Fibroblast of skin of scalp (primary cell): ENCODE measurements at places on chromosomes 6 and 20.

- DNase-seq = no peak
These were observed 41.9 kb downstream of the ELOVL5 start for GRCh38 chr6:53306819-53307347.

GRCh38 chr20:3744806-3745685, 12.6 kb downstream of the HSPA12B start:
- no peak for DNase-seq

- DNase-seq = no peak
These were observed 101.9 kb downstream of the NFATC2 start for GRCh38 chr20:51440589-51440988.

DNA sequence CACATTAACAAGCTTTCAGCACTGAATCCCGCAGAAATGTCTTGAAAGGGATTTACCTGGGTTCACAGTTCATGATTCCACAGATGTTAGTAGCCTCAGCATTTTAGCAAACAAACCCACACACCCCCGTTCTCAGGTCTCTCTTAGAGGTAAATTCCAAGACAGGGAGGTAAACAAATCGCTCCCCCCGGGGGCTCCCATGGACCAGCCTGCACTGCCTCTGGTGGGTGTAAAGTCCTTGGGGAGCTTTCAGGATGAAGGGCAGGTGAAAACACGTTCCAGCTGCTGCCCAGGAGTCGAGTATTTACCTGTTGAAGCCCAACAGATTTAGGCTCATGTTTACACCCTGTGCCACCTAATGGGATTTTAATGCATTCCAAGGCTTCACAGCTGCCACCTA, 187.0 kb upstream of the FOXQ1 start:
- no peak for DNase-seq

- DNase-seq = no peak
These were observed 138.0 kb upstream of the RREB1 start for GRCh38 chr6:6969761-6970223.

DNA sequence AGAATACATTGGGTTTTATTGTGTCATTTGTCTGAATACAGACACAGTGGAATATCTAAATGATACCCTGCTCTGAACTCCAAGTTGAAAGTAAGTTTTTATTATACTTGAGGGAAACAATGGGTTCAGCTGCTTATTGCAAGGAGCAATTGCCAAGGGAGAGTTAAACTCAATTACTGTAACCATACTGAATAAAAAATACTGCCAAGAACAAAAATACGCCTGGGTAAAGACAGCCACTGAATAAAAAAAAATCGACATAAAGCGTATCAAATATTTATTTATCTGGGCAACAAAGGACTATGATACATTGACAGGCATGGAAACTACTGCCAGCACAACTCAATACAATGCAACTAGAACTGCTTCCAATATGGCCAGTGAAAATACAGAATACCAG, 18.1 kb downstream of the TFAP2A start:
- DNase-seq = no peak

- no peak for DNase-seq
These were observed 312.9 kb downstream of the BTBD9 start for GRCh38 chr6:38326837-38327236.

DNA sequence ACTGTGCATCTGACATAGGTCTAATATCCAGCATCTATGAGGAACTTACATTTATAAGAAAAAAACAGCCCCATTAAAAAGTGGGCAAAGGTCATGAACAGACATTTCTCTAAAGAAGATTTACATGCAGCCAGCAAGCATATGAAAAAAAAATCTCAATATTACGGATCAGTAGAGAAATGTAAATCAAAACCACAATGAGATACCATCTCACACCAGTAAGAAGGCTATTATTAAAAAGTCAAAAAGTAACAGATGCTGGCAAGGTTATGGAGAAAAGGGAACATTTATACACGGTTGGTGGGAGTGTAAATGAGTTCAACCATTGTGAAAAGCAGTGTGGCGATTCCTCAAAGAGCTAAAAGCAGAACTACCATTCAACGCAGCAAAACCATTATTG, 13.1 kb downstream of the METTL24 start:
- no peak for DNase-seq

DNA sequence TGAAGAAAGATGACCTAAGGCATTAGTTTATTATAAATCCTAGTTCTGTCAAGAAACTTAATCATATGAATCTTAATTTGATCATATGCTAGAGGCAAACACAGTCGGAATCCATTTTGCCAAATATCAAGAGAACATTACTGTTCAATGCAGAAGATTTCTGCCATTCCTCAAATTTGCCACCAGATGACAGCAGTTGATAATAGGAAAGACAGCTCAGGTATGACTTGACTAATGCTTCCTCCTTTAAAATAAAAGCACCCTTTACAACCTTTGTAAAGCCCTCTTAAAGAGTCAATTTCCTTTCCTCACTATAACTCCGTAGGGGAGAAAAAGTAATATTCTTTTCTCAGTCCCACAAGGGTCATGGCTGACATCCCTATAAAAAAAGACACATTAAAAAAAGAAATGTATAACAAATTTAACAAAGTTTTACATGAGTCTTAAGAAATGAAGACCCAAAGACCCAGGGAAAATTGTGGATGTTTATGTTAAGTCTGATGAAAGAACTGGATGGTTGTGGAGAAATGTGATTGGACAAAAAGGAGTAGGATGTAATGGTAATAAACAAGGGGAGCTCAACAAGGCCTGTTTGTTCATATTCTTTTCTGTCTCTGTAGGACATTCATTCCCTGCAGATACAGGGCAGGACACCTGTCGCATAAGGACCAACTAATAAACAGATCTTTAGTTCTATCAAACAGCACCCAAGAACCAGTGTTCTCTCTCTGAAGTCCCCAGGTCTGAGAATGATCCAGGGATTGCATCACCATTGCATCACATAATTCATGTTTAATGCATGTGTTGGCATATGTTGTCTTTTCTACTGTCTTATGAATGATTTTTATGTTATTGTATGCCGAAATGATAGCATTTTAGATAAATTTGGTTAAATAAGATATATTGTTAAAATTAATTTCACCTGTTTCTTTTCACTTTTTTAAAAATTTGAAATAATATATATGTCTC, 23.0 kb upstream of the IL17A start:
- peak; percentile 29 for DNase-seq

DNA sequence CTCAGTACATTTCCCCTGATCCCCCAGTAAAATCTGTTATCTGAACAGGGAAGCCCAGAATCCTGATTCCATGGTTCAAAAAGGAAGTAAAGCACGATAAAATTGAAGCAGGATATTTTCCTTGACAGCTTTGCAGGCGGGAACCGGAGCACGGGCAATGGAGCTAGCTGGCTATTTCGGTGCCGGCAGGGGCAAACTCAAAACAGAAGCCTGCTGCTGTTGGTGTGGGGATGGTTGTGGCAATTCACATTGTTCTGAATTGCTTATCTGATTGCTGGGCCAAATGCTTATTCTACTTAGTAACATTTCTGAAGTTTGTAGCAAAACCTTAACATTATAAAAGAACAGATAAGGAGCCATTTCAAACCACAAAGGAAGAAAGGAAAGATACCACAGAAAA, 172.4 kb downstream of the MMS22L start:
- DNase-seq = no peak

DNA sequence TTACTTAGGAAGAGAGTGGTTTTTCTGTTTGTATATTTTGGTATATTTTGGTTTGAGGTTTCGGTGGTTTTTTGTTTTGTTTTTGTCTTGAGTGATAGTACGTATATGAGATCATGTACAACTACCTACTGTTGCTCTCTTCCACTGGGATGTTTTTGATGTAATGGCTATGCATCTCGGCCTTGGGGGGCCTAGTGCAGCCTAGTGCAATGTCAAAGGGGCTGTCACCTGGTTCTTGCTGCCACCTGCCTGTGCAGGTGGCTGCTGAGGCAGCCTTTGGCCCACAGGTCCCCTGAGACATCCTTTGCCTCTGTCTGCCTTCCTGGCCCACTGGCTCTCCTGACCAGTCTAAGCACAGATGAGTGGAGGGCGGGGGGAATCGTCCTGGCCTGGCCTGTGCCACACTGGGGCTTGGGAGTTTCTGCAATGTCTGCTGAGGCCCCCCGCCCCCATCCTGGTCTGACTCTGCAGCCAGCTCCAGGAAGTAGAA, 546.6 kb downstream of the CD83 start:
- no peak for DNase-seq

DNA sequence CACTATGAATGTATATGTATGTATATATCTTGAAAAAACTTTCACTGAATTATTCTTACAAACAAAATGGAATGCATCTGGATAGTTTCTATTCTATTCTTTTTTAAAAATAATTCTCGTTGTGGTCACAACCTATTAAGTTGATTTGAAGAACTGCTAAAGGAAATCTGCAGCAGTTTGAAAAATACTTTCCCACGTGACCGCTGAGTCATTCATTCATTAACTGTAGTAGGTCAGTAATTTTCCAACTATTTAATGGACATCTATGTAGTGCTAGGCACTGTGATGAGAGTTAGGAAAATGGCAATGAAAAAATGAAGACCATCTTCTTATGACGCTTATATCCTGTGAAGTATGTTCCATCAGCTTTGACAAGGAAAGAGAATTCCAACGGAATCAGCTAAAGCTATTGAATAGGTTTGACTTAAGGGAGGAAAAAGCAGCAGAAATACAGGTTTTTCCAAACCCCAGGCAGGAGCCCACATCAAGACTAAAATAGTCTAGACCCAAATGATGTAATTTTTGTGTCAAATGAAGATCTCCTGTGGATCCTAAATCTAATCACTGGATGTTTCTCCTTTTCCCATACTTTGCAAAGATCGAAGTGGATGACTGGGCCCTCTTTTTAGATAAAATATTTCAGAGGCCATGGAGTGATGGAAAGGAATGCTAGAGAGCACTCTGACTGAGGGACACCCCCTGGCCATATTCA, 4.1 kb upstream of the EFHC1 start:
- DNase-seq = no peak

- no peak for DNase-seq
These were observed 1.3 kb upstream of the SLC35D3 start for GRCh38 chr6:136920671-136921380.

- no peak for DNase-seq
These were observed 292.5 kb downstream of the PHACTR1 start for GRCh38 chr6:13009031-13009430.

DNA sequence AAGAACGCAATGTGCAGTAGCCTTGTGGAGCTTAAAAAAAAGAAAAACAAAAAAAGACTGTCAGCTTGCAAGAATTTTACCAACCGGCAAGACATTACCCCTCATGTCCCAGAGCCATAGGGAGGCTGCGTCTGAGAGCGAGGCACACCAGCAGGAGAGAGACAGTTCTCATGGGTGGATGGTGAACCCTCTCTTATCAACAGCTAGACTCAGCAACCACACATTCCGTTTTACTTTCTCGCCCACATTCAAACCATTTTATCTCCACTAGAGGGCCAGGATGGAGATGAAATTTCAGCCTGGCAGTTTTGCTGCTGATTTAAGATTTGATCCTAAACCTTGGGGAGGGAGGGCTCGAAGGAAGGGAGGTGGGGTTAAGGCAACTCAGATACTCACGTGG, 247.0 kb downstream of the ATXN1 start:
- peak; percentile 75 for DNase-seq

GRCh38 chr6:18763086-18763485, 375.9 kb downstream of the RNF144B start:
- DNase-seq = no peak

- DNase-seq = peak; percentile 8
These were observed 98.8 kb upstream of the NRN1 start for GRCh38 chr6:6105472-6106036.

GRCh38 chr6:138455746-138456400, 43.4 kb downstream of the NHSL1 start:
- DNase-seq = peak; percentile 33

DNA sequence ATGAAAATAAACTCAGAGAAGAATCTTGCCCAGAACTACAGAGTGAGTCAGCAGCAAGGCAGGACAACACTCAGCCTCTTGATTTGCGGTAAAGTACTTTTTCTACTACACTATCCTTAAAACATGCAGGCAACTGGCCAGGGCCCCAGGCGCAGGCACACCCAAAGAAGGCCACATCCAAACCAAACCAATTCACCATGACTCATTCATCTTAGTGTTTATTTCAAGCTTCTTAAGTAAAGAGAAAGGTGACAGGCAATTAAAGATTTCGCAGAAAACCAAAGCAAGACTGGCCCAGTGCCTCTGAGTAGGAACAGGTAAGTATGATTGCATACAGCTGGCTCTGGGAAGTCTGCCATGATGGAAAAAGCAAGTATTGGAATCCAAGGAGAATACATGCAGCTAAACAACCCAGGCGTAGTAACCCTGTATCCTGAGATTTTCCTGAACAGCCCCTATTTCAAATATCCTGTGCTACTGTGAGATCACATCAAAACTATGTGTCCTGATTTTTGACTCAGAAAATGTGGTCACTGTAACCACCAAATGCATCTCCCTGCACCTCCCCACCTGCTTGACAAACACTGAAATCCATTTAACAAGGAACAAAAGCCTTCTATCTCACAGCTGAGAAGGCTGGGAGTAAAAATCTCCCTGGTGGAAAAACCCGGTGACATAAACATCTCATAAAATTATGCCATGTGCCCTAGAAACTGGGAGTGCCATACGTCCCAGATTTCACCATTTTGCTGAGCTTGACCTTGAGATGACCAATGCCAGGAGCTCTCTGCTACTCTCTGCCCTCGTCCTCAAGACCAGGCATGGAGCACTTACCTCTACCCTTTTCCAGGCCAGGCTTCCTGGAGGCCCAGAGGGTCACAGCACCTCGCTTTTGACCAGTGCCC, 12.4 kb downstream of the WFDC3 start:
- peak; percentile 99 for DNase-seq

DNA sequence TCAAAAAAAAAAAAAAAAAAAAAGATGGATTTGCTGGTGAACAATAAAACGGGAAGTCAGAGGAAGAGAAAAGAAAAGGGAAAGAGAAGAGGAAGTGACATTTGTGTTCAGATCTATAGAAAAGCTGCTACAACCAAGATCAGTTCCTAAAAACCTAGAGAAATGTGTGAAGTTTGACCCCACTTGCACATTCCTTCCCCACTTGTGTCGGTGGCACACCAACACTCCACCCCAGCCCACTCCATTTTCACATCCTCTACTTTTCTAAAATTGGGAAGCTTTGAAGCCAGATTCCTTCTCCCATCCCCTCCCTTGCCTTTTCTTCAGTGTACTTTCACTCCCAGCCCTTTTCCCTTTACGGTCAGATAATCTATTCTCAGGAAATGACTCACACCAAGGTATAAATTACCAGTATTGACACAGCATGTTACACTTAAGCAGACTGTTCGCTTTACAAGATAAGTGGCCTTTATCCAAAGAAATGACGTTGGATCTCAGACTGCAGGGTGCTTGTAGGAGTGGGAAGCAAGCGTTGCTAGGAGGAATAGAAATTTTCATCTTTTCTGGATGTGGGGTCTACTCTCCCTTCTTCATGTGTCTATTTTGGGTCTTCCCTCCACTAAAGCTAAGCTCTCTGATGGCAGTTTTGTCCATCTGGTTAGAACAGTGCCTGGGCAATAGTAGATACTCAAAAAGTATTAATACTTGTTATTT, 92.5 kb upstream of the ADGRF1 start:
- peak; percentile 80 for DNase-seq

DNA sequence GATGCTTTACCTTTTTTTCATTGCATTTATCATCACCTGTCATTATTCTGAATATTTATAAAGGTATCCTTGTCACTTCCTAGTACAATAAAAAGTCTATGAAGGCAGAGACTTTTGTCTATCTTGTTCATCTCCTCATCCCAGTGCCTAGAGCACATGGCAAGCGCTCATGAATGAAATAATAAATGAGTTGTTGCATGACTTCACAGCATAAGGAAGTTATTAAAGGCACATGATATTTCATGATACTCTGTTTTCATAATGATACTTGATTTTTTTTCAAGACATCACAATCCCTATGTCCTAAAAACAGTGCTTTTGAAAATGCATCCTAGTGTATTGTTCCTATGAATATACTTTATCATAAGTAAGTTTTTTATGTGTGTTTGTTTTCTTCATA, 310.6 kb upstream of the RSPO3 start:
- peak; percentile 43 for DNase-seq

- DNase-seq = no peak
These were observed 28.8 kb upstream of the HMGA1 start for GRCh38 chr6:34207695-34208443.
